Daoy (cell line): ENCODE measurements at places on chromosomes 12 and 14. TPM values are rescaled to one million over a fixed set of nuclear protein-coding genes. Genes with fewer than 3 reads are reported as not detected.

DNA sequence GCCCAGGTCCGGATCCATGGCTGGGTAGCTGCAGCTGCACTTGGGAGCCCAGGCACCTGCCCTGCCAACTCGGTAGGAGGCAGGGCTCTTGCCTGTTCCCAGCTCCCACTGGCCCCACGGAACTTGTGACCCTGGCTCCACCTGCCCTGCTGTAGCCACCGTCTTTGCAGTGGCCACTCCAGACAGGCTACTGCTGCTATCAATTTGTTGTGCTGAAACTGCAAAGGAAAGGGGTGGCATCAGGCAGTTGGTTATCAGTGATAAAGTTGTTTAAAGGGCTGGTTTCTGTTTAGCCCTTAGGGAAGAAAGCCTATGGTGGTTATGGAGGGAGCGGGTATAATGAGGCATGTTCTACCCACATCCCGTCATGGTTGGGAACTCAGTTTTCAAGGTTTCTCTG is 32.1 kb upstream of the ARID2 start:
- no peak for DNase-seq

GRCh38 chr12:62776575-62776974 is 158.4 kb downstream of the PPM1H start:
- no peak for DNase-seq

- peak; percentile 67 for DNase-seq
Observed at GRCh38 chr14:22598896-22599244, 770 bp downstream of the ABHD4 start.

DNA sequence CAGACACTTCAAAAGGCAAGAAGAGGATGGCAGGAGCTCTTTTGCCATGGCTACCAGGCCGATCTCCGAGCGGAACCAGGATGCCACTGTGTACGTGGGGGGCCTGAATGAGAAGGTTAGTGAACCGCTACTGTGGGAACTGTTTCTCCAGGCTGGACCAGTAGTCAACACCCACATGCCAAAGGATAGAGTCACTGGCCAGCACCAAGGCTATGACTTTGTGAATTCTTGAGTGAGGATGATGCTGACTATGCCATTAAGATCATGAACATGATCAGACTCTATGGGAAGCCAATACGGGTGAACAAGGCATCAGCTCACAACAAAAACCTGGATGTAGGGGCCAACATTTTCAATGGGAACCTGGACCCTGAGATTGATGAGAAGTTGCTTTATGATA is 9.8 kb downstream of the GARIN2 start:
- no peak for DNase-seq

- no peak for DNase-seq
Observed at GRCh38 chr14:44564908-44565307, 57.8 kb upstream of the FSCB start.

- DNase-seq = peak; percentile 18
Observed at GRCh38 chr12:89470741-89471509, 53.7 kb downstream of the GALNT4 start.

DNA sequence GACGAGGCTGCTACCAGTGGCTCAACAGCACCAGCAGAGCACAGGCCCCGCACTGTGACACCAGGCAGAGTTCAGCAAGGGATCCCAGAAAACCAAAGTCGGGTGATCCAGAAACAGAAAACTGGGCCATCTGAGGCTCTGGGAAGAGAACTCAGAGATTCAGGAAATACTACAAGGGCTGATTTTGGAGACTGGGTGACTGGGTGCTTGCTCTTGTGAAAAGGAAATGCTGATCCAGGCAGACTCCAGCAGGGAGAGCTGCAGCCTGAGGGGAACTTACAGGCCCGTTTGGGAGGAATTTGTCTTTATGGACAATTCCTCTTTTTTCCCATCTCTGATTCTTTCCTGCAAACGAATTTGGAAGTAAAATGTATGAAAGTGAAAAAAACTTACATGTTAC is 28.2 kb downstream of the FOXN3 start:
- DNase-seq = no peak

- DNase-seq = peak; percentile 55
Observed at GRCh38 chr12:93982771-93983315, 165.5 kb upstream of the PLXNC1 start.

- DNase-seq = no peak
Observed at GRCh38 chr12:131599190-131600159, 111.4 kb upstream of the SFSWAP start.

DNA sequence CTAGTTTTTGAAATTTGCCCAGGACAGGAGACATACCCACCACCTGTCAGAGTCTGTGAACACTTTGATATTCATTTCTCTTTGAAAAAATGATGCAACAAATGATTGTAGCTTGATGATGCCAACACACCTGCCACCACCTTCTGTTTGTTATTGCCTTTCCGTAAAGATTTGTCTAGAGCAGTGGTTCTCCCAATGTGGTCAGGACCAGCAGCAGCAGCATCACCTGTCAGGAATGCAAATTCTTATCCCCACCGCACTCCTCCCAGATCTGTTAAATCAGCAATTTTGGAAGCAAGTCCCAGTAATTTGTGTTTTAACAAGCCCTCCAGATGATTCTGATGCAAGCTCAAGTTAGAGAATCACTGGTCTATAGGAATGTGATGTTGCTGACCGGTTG is 9.9 kb downstream of the CCDC175 start:
- DNase-seq = no peak

DNA sequence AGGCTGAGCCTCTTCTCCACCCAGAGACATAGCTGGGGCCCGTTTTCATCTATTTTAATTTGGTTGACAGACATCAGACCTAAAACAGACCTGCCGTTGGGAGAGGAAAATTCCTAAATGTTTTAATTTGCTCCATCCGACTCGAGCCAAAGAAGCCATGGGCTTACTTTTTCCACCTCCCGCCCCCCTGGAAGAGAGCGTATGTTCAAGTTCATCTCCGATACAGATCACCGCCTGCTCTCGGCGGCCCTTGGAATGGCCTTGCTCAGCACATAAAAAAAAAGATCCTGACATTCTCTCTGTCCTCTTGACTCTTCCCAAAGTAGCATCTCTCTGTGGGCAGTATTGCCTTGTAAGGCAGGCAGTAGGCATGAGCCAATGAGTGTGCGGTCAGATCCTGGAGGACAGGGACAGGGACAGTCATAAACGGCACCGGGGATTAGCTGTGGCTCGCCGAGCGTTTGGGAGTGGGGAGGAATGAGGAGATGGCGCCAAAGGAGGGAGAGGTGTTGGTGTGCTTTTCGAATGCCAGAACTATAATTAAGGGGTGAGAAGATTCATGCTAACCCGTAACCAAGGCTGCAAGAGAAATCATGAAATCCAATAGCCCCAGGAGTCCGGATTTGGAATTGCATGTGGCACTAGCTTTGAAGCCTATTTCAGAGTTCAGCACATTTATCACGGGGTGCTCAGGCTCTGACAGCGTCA is 47.9 kb upstream of the MEG3 start:
- no peak for DNase-seq

- DNase-seq = no peak
Observed at GRCh38 chr12:53233671-53234121, 1.7 kb upstream of the RARG start.

DNA sequence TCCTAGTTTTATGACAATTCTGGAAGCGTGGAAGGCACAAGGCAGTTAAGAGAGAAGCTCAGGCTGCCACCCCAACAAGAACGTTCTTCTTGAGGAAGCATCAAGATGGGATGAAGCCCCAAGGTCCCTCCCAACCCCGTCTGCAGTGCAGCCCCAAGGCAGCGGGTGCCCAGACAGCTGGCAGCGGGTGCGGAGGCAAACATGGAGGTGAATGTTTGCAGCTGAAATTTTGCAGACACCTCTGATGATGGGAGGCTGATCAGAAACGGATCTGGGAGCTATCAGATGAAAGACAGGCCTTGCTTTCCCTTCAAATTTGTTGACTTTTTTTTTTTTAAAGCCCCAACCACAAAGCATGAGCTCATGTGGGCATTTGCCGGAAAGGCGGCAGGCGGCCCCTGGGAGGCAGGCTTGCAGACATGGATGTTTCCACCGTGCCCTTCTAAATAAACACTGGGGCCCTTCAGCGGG is 230.7 kb upstream of the RTL1 start:
- DNase-seq = peak; percentile 65

GRCh38 chr12:25590011-25590721 is 37.1 kb upstream of the LMNTD1 start:
- DNase-seq = peak; percentile 29

DNA sequence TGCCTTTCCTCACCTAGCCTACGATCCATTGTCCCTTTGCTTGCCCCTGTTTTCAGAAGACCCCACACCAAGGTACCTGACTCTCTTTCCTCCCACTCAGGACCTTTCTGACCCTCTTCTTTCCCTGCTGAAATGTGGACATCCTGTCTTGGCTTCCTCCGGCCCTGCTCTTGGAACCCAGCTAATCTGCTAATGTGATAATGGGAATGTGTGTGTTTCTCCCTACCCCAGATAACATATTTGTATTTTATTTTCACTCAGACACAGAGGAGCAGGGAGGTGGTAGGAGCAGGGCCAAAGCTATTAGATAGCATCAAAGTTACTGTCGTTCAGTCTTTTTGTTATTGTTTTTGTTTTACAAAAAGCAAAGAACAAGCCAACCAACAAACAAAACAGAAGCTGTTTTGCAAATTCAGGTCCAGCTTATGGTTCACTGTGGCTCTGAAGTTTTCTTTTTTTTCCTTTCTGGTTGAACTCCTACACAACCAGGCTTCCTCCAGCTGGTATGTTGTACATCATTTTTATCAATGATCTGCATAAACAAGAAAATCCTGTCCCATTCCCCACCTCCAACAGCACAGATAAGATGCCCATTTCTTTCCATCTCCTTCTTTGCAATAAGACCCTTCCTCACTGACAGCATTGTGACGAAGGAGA is 137.3 kb downstream of the C12orf75 start:
- DNase-seq = no peak

DNA sequence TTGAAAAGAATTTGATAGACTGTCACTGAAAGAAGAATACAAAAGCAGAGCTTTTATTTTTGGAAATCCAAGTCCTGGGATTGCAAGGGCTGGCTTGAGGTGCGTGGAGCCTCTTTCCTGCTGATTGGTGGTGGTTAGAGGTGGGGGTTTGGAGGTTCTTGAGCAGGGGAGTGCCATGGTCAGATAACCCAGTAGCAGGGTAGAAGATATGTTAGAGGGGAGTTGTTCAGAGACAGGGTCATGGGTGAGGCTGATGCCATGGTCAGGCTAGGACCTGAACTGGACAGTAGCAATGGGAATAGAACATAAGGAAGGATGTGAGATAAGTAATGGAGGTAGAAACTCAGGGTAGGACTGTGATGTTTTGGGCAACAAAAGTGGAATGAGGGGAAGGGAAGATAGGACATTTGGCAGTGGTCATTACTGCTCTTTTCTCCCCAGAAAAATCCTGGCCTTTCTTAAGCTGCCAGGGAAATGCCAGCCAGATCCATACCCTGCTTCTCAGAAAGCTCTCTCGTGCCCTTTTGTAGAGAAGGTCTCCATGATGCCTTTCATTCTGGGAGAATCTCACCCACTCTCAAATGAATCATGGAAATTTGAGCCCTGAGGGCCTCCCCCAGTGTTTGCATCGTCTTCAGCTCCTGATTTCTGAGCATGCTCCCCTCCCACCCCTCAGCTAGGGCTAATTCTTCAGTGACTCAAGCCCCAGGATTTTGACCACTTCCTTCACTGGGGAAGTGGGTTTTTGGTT is 9.5 kb downstream of the EMP1 start:
- DNase-seq = peak; percentile 98

DNA sequence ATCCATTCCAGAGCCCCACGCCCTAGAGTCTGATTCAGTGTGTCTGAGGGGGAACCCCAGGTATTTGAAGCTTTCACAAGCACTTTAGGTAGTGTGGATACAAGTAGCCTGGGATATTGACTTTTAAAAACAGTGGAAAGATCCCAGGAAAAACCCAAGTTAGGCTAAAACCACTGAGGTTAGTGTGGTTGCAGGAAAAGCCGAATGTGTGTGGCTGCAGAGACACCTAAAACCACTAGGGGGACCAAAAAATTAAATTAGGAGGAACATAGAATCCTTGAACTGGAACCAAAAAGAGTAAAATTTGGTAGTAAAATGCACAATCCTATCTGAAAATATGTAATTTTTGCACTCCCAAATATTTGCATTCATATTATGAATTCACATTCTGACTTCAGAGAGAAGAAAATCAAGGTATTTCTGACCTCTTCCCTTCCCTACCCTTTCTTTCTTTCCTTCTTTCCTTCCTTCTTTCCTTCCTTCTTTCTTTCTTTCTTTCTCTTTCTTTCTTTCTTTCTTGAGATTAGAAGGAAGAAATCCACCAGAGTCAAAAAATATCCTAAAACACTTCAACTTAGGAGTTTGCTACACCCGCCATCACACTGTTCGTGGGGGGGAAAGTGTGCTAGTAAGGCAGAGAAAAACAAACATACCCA is 37.8 kb downstream of the SLCO1A2 start:
- no peak for DNase-seq

DNA sequence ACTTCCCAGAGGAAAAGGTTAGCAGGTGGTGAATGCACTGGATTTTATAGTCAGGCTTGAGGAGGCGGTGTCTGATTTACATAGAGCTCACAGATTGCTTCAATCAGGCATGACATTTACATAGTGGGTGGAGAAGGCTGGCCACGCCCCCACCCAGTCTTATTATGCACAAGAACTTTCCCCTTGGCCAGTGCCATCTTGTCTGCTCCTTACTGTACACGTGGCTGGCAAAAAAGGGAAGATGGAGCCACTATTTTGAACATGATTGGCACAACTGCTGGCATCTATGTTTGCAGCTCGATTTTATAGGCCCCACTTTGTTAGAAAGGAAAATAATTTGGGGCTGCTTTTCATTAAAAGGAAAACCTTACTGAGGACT is 10.9 kb upstream of the LGMN start:
- DNase-seq = peak; percentile 79

DNA sequence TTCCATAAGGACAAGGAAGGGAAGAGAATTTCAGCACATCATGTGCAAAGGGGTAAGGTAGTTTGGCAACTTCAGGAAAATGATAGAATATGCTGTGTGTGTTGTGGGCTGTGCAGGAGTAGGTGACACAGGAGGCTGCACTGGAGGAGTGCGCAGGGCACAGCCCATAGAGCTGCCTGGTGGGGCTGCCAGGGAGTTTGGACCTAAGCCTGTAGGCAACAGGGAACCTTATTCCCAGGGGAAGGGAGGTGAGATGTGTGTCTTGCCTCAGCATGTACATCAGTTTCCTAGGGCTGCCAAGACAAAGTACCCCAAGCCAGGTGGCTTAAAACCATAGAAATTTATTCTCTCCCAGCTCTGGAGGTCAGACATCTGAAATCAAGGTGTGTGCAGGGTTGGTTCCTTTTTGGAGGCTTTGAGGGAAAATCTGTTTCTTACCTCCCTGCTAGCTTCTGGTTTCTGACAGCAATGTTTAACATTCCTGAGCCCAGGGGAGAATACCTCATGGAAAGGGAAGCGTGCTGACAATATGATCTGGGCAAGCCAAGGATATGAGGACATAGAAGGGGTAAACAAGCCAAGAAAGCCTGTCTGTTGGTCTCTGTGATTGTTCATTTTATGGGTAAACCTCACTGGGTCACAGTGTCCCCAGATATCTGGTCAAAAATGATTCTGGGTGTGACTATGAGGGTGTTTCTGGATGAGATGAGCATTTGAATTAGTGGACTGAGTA is 174.0 kb upstream of the NTF3 start:
- DNase-seq = peak; percentile 82

- DNase-seq = no peak
Observed at GRCh38 chr12:121003650-121004049, 12.6 kb downstream of the C12orf43 start.

The RPL10L gene
- total RNA-seq = 6.9 and 15.7 TPM in 2 replicates

The GNG2 gene
- total RNA-seq = 8.6 and 10.2 TPM in 2 replicates

The BORCS5 gene
- 1.6 and 2.5 TPM in 2 replicates for total RNA-seq

The M6PR gene
- 87.9 and 97.9 TPM in 2 replicates for total RNA-seq

The CTSG gene
- total RNA-seq = not detected in 2 replicates

The PYM1 gene
- total RNA-seq = 49.1 and 59.7 TPM in 2 replicates

The HHIPL1 gene
- 1.2 and 2.5 TPM in 2 replicates for total RNA-seq

The STRAP gene
- total RNA-seq = 116 and 119 TPM in 2 replicates

The SPTB gene
- 1.3 and 2.2 TPM in 2 replicates for total RNA-seq

The KRT75 gene
- total RNA-seq = 1.1 and 2.7 TPM in 2 replicates
